ENCODE measurements at places on chromosomes 16 and 17.

DNA sequence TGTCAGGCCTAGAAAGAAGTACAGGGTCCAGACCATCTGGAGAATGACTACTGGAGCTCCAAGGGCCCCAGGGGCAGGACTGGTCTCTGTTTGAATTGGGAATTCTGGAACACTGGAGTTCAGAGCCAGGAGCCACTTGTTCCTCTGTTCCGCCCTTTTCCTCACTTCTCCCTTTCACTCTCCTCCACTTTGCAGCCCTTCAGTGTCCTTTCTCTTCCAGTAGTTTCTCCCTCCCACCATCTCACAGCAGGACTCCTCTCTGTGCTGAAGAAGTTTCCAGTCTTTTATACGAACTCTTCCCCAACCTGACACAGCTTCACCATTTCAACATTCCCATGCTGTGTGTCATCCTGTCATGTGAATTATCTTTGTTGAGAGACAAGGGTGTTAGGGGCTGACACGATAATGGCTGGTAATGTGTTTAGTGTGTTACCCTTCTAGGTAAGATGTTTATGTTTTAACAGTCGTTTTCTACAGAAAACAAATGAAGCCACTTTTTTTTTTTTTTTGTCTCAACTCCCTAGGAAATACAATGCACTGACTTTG, 180.3 kb upstream of the MYOCD start:
- DNase-seq: no peak

DNA sequence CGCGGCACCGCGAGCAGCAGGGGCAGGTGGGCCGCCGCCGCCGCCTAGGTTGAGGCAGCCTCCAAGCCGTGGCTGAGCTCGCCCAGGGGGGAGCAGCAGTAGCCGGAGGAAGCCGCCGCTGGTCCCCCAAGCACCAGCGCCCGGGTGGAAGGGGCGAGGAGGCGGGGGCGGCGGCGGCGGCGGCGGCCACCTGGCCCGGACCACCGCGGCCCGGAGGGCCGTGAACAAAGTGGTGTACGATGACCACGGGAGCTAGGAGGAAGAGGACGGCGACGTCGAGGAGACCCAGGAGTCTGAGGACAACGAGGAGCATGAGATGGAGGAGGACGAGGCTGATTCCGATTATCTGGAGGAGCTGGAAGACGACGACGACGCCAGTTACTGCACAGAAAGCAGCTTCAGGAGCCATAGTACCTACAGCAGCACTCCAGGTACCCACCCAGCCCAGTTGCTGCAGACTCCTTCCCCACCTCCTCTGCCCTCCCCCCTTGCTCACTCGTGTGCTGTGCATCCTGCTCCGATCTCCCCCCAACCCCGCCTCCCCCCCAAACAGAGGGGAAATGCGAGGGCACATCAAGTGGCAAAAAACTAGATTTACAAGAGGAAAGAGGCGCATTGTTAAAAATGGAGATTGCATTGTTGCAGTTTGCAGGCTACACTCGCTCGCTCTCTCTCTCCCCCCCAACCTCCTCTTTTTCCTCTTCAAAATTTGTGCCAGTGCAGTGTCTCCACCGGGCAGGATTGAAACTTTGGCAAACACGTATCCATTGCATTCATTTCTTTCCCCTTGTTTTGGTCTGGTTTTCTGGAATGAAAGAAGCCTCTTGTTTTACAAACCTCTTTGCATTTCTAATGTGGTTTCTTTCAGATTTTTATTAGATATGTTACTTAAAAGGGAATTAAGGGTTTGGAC, 41.8 kb upstream of the AMZ2 start:
- DNase-seq: peak; percentile 40

- DNase-seq: peak; percentile 72
Measured at GRCh38 chr16:55502801-55503366, 6.0 kb upstream of the LPCAT2 start.

GRCh38 chr17:51855806-51856205, 302.7 kb downstream of the CA10 start:
- DNase-seq: no peak

GRCh38 chr17:14042411-14042810, 26.9 kb upstream of the COX10 start:
- DNase-seq: no peak

DNA sequence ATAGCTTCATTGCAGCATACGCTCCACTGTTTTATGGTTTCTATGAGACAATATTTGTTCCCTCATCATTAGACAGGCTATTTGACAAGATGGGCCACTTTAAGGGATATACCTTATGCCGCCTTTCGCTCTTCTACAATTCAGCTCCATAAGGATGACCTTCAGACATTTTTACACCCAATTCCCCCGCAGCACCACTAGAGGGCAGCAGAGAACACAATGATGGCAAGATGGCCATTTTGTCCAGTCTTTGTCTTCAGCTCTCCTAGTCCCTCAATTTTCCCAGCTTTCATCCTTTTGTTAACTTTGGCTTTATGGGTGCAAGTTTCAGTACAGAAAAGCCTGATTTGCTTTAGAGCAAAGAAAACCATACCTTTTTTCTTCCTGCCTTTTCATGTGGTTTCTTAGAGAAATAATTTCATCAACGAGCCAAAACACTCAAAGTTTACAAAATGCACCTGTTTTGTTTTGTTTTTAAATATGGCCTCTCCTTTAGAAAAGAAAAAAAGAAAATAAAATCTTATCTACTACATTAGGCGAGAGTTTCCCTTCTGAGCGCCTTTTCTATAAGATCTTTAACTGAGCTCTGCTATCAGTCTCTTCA, 355.3 kb downstream of the TOX3 start:
- peak; percentile 77 for DNase-seq

- no peak for DNase-seq
Measured at GRCh38 chr16:78259873-78260272, 160.4 kb downstream of the WWOX start.

GRCh38 chr16:27547134-27547533, 2.6 kb downstream of the GTF3C1 start:
- DNase-seq: peak; percentile 86

GRCh38 chr16:87765473-87765775, 362 bp downstream of the KLHDC4 start:
- DNase-seq: no peak

- DNase-seq: no peak
Measured at GRCh38 chr16:57184887-57185445, 873 bp downstream of the PSME3IP1 start.

DNA sequence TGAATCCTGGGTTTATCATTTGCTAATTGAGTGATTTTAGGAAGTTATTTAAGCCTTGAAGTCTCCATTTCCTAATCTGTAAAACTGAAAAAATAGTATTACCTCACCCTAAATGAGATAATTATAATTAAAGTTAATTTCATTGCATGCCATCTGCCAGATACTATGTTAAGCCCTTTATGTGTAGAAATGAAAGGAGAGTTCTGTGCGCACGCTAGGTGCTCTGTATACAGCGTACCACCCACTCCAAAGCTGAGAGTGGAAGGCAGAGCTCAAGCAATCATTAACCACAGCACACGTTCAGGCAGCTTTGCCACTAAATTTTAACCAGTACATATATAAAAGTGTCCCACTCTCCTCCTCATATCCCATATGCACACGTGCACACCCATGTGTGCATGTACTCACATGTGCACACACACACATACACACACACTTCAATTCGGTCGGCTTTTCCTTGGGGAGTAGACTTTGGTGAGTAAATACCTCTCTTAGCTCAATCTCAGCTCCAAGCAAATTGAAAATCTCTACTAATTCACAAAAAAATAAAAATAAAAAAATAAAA, 204.8 kb downstream of the GRIN2A start:
- no peak for DNase-seq

GRCh38 chr17:35345445-35345925, 27.9 kb downstream of the SLFN11 start:
- DNase-seq: no peak

DNA sequence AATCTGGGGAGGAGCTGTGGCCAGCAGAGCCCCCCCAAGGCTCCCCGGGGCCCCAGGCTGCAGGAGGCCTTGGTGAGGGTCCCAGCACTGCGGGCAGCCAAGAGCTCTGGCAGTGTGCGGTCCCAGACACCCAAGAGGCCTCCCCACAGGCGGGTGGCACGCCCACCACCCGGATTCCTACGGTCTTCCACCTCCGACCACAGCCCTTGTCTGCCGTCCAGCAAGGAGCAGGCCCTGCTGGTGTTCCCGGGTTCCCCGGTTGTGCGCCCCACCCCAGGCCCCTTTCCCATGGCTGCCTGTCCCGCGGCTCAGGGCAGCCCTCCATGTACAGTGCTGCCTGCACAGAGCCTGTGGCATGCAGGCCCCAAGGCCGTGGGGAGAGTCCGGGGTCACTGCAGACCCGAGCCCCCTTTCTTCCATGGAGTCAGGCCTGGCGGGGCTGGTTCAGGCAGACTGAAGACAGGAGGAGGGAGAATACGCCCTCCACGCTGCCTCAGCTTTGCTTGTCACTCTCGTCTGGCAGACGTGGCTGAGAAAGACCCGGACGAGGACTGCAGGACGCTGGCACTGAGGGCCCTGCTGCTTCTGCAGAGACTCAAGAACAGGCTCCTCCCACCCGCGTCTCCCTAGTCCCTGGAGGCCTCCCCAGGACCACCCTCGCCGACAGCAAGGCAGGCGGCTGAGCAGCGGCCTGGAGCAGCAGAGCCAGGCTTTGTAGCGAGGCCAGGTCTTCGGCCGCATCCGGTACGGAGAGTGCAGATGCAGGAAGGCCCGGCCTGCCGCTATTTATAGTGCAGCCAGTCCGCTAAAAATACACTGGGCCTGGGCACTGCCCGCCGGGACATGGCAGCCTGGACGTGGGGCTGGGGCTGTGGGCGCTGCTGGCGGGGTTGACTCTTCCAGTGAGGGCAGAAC, 16.4 kb downstream of the TELO2 start:
- DNase-seq: no peak

DNA sequence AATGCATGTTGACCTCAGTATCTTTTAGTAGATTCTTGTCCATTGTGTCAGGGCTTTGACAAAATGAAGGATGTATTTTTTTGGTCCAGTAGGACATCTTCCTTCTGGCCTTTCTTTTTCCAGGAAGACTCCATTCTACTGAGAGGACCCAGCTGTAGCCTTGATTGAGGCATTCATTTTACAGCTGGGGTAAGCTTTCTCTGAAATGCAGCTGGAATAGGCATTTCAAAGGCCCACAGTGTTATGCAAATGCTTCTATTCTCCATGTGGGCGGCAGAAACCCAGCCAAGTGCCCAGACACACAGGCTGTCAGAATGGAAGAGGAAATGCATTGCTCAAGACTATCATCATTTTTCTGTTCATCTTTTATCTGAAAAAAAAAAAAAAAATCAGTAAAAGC, 629.0 kb upstream of the CDH8 start:
- no peak for DNase-seq

- DNase-seq: peak; percentile 10
Measured at GRCh38 chr17:63431939-63432804, 13.9 kb downstream of the CYB561 start.

DNA sequence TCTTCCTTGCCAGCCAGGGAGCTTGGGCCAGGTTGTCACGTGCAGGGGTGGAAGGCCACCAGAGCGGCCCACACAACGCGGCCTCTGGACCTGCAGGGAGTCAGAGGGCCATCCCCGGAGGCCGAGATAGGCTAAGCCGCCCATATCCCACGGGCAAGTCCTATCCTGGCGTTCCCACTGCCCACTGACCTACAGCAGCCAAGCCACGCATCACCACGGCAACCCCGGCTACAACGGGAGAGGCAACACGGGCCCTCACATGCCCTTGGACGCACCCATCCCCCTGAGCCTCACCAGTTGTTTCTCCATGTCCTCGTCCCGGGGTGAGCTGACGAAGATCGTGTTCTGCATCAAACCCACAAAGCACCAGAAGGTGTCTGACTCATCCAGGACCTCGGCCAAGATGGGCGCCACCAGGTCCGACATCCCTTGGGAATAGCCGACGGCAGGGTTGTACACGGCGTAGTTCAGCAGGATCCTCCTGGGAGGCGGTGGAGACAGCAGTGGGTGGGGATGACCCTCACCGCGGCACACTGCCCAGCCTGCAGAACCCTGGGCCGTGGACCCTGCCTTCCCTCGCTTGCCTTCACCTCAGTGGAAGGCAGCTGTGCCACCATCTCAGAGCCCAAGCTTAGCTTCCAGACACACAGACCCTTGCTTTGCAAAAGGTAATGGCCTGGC, 88.2 kb downstream of the TBC1D16 start:
- no peak for DNase-seq

- DNase-seq: no peak
Measured at GRCh38 chr17:45841186-45841585, 3.5 kb upstream of the SPPL2C start.

DNA sequence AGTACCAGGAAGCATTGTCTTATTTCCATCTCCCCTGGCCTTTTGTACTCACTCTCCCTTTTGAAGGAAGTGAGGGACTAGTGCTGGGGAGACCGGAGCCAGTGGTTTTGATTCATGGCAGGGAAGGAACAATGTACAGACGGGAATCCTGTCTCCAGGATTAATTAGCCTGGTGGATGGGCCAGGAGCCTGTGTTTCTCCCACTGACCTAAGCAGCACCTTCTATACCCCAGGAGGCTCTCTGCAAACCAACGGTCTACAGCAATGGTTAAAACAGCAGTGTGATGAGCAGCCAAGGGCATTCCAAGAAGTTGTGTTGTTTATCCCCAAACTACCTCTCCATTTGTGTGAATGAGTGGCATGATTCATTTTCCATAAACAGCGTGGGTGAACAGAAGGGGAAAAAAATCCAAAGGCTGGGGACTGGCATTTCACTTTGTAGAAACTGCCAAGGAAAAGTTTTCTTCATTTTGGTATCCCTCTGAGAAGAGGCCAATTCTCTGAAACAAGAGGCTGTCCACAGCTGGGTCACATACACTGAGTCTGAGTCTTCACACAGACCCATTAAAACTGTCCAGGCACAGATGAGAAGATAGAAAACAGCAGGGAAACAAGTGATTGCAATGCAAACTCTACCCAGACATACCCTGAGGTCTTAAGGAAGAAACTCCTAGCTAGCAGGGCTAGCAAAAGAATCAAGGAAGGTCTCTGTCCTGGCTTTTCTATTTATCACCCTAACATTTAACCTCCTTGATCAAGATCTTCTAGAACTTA, 18.1 kb downstream of the ANKFN1 start:
- peak; percentile 48 for DNase-seq

- DNase-seq: no peak
Measured at GRCh38 chr16:72824761-72825160, 223.2 kb downstream of the ZFHX3 start.

- DNase-seq: no peak
Measured at GRCh38 chr16:87470332-87470731, 22.5 kb downstream of the ZCCHC14 start.

DNA sequence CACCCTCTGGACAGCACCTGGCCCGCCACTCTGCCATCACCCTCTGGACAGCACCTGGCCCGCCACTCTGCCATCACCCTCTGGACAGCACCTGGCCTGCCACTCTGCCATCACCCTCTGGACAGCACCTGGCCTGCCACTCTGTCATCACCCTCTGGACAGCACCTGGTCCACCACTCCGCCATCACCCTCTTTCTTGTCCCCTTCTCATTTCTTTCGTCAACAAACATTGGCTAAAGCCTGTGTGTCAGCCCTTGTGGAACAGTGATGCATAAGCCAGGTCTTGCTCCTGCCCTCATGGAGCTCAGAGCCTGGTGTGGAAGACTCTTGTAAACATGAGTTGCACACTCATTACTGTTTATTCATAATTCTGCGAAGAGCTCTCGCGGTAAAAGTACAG, 31.2 kb downstream of the CDK5R1 start:
- DNase-seq: no peak
